ENCODE measurements at places on chromosomes 2 and 18.

DNA sequence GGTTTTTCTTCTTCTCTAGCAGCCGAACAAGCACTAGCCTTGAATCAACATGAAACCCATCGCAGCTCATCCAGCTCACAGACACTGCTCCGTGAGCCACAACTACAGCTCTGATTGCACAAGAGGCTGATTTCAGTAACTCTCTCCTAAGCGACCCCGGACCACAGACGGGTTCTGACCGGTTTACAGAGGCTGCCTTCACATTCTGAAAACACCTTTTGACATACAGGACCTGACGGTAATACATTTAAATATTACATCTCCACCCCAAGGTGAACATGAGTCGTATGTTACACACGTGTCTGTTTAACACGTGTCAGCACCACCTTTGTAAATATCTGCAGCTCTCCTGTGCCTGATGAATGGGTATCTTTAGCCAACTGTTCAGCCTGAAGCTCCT is 120.7 kb downstream of the TMEM18 start:
- no peak for DNase-seq

- DNase-seq, result no peak
Measured at GRCh38 chr2:28662468-28663181, 89.0 kb upstream of the PPP1CB start.

- no peak for DNase-seq
Measured at GRCh38 chr2:124281541-124281940, 256.5 kb downstream of the CNTNAP5 start.

GRCh38 chr18:3612315-3612714 is 162.3 kb downstream of the TGIF1 start:
- no peak for DNase-seq

DNA sequence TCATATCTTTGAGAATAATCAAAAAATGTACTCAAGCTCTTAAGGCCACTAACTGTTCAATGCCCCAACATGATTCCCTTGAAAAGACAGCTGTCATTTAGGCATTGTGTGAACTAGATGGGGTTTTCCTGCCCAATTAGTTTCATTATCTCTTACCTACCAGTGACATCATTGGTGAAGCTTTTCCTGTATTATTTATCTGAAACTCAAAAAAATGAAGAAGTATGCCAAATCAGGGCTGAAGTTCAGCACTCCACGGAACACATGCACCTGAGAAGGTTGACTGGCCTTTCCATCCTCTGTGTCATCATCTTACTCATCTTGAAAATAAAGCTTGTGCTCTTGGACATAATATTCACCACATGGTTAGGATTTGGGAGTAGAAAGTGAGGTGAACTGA is 126.4 kb downstream of the TXNL1 start:
- no peak for DNase-seq

DNA sequence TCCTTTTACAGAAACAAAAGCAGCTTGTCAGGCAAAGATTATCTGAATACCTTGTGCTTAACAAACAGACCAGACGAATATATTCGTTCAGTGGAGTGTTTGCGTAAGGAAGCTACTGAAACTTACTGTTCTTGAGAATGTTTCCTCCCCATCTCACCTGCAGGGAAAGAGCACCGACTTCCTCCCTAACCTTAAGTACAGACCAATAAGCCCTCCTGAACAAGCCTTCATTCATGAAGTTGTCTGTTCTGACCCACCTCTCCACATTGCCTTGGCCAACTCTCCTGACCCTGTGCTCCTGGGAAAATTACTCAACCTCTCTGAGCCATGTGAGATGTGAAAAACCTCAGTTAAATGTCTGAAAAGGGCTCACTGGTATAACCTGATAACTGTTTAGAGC is 35.2 kb downstream of the STK39 start:
- DNase-seq, result no peak

DNA sequence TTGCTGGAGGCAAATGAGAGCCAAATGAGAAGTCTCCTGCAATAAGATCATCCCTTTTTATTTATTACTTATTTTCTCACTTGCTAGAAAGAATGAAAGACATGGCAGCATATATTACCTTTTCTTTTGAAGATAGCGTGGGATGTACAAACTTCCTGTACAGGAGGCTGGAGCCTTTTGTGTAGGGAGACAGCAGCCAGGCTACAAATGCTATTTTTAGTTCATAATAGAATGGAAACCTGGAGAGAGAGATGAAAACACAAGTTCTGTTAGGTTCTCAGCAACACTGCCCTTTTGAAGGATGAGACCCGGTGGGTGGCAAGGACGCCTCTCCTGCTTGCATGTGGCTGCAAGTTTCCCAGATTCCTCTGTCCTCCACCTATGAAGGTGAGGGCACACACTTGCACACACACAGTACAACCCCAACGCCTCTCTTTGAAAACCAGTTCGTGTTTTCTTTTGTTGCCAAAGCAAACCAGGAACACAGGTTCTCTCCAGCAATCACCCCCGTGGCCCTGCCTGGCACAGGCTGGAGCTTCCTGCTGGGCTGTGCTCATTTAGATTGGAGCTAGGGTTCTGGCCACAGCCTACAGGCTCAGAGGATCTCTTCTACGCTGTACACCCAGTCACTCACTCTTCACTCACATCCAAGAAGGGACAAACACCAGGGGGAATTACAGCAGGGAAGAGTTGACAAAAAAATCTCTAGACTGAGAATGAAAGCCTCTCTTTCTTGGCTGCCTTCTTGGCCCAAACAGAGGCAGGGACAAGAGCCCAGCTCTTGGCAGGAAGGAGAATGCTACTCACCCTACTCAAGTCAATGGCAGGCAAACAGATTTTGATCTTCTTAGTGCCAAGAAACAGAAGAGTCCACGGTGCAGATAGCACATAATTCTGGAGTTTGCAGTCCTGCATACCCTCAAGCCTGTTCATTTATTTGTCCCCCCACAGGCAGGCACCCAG is 55.6 kb downstream of the MRPL35 start:
- DNase-seq, result no peak

GRCh38 chr2:42959234-42960001 is 167.0 kb upstream of the HAAO start:
- no peak for DNase-seq

GRCh38 chr2:40321016-40321623 is 130.8 kb downstream of the SLC8A1 start:
- peak; percentile 4 for DNase-seq

DNA sequence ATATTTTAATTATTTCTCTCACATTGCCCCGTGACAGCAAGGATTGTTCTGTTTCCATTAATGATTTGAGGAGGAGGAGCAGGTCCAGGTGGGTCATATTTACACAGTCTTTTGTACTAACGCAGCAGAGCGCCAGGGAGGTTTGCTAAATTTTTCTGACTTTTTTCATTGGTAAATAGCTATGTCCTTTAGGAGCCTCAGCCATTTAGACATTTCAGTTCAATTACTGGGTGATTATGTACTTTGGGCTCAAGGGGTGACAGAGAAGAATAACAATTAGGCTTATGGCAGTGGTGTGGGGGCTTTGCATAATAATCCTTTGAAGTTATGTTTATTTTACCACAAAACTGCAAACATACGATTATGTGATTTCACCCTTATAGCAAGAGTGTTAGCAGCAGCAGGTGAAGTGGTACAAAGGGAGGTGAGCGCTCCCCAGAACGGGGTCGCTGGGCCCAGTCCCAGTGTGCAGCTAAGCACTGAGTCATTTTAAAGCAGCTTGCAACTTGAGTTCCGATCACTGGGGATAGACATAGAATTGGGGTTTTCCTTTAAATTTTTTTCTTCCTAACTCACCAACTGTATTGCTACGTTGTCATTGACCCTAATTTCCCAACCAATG is 80.3 kb downstream of the TSHZ1 start:
- no peak for DNase-seq

- DNase-seq, result no peak
Measured at GRCh38 chr2:172216477-172216876, 113.8 kb upstream of the DLX2 start.

DNA sequence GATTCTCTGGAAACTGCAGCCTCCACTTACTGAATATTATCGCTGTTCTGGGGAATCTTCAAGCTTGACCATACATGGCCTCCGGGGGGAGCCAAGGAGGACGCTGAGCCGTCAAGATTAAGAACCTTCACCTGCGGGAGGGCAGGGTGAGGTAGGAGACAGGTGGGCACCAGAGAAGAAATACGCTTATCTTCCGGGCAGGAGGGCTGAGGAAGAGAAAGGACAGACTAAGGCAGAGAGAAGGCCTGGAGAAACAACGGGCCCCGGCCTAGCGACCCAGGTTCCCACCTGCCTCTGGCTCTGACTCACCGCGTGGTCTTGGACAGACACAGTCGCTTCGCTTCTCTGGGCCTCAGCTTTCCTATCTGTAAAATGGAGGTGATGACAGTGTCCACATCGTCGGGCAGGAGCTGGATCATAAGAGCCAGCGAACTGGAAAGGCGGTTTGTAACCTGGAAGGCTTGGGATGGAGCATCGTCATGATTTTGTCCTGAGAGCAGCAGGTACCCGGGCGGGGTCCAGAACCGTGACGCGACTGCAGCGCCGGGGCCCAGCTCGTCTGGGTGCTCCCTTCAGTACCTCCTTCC is 659 bp downstream of the ZNF142 start:
- DNase-seq, result peak; percentile 12

DNA sequence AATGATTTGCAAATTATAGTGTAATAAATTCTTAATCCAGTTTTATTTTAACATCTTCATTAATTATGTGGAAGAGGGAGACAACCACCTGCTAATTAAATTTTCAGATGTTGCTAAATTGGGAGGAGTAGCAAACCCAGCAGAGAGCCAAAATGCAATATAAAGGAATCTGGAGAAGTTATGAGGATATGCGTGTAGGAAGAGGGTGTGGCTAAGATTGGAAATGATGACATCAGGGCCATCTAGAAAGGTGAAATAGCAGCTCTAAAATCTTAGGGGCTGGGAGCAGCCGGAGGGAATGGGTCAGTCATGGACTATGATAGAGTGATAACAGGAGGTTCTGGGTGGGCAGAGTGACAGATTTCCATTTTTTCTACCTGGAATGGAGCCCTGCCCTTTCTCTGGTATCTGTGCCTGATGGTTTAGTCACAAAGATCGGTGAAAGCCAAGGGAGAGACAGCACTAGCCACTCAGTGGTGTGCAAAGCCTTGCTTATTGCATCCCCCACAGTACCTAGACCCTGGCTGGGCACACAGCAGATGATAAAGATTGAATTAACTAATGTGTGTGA is 379.2 kb upstream of the CELF4 start:
- no peak for DNase-seq

DNA sequence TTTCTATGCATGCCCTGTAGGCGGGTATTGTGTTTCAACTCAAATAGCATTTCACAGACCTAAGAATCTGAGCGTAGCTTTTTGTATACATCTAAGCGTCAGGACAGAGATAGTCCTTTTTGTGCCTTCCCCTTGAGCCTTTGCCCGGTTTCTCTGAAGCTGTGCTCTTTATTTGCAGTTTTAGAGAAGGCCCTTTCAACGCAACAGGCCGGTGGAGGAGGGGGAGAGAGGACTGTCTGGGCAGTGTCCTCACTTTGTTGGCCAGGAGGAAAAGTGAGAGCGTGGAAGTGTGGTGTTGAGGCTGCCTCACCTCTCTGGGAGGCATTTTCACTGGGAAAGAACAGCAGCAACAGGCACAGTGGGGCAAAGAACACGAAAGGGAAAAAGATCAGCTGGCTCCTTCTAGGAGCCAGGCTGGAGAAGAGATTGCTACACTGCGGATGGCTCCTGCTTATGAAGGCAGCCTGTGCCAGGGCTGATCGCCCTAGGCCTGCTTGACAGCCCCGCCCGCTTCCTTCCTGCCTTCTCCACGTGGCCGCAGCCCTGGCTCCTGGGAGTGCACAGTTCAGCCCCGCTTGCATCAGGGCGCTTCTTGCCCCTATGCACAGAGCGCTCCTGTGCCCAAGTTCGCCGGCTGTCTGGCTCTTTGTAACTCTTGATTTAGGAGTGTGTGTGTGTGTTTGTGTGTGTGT is 195.6 kb upstream of the POU3F3 start:
- DNase-seq, result no peak

DNA sequence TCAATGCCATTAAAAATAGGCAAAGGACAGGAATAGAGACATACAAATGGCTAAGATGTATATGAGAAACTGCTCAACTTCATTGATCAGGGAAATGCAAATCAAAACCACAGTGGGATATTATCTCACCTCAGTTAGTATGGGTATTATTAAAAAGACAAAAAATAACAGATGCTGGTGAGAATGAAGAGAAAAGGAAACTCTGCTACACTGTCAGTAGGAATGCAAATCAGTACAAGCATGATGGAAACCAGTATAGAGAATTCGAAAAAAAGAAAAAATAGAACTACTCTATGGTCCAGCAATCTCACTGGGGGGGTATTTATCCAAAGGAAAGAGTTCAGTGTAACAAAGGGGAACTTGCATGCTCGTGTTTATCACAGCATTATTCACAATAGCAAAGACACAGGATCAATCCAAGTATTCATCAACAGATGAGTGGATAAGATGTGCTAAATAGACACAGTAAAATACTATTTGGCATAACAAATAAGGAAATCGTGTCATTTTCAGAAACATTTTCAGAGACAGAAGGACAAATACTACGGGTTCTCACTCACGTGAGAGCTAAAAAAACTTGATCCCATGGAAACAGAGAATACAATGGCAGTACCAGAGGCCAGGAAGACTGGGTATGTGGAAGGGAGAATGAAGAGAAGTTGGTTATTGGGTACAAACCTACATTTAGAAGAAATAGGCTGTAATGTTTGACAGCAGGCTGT is 60.6 kb downstream of the CCDC74A start:
- DNase-seq, result no peak

DNA sequence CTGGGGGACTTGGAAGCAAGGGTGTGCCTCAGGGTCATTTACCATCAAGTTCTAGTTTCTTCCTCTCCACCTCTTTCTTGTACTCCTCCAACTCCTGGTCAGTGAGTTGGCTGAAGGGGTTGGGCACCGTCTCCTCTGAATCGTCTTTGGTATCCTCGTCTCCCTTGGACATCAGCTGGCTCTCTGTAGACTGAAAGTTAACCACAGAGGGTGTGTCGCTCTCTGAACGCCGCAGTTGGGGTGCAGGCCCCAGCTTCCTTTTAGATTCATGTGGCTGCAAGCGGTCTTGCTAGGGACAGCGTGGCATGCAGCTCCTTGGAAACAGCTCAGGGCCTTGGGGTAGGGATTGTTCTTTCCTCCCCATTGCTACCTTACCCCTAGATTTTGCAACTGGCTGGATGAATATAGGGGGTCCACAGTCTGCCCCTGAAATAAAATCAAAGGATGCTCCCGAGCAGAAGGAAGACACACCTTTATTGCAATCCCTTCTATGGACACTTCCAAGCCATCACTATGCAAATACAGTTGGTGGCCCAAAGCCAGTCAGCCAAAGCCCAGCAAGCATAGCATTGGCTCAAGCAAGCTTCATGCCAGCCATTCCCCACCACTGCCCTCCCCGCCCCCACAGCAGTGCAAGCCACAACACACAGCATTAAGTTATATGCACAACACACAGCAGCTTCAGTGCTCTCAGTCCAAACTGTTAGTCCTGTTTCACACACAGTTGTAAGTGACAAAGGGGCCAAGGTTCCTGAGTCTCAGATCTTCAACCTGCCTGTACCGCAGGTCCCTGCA is 93.2 kb downstream of the ADD2 start:
- DNase-seq, result no peak

DNA sequence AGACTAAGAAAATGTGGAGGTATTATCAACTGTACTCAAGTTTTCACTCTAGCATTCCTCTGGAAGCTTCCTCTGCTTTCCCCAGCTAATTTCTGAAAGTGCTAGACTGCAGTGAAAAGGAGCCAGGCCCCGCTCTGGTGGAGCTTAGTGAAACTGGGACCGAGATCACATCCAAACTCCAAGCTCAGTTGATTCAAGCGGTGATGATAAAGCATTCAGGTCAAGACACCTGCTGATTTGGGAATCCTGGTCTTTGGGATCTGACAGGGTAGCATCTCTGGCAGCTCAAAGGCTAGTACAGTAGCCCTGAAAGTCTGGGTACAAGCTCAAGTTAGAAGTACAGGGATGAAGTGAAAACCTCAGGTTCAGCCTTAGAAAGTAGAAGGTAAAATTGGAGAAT is 120.2 kb upstream of the CRIM1 start:
- DNase-seq, result no peak
